Stimulated activated CD4-positive, alpha-beta T cell treated with anti-CD3 and anti-CD28 coated beads, Interleukin-1b, Interleukin-23, amount 100 ng/mL, for 4 hours (primary cell): ENCODE measurements at places on chromosomes 4 and X.
A peak's percentile ranks its signal among the peaks of the same experiment; 100 is the strongest.

GRCh38 chr4:138596896-138597295 is 354.7 kb upstream of the SLC7A11 start:
- no peak for DNase-seq

DNA sequence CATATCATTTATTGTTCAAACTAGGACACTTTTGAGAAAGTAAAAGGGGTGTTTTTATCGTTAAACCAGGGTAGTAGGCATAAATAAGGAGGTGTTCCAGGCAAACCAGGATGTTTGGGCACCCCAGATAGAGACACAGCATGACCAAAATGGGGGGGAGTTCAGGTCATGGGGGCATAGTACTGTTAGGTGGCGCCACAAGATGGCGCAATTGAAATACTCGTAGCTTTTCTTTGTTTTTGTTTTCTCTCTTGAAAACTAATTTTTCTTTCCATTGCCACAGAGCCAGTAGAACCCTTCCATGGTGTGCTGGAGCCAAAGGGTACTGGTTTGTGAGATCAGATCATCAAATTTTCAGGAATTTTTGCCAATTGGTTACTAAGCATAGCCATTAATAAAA is 283.4 kb downstream of the BCOR start:
- DNase-seq, result peak; percentile 27

GRCh38 chr4:182189103-182189878 is 53.9 kb upstream of the TENM3 start:
- DNase-seq, result no peak

DNA sequence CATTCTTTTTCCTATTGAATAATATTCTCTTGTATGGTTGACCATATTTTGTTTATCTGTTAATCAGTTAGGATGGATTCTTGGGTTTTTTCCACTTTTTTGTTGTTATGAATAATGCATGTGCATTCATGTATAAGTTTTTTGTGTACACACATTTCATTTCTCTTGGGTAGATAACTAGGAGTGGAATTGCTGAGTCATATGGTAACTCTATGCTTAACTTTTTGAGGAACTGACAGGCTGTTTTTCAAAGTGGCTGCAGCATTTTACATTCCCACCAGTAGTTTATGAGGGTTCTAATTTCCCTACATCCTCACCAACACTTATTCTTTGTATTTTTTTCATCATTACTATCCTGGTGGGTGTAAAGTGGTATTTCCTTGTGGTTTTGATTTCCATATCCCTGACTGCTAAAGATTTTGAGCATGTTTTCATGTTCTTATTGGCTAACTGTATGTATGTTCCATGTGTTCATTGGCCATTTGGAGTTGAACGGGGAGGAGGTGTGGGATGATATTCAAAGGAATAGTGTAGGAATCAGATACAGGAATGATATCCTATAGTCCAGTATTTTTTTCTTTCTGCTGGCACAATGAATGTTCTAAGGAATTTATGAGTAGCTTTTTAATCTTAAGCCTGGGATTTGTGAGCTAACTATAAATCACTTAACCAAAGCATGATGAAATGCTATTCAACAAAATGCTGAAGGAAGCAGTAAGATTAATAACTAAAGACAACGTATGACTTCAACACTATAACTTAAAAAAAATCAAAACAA is 114.3 kb downstream of the AMELX start:
- no peak for DNase-seq

DNA sequence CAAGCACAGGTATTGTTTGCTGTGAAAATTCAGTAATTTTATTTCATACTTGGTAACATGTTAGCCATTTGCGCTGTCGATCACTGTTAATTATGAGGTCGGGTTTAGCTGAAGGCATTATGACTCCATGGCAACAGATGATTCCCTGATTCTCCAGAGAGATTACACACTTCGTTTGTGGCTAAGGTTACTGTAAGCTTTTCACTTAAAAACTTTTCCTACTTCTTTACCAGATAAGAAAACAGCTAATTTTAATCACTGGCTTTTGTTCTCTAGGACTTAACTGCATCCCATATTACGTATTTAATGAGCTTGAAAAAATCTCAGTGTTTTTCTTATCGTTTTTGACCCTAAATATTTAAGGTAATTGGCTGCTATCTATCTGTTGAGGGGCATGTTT is 2.1 kb downstream of the GSTCD start:
- DNase-seq, result no peak

DNA sequence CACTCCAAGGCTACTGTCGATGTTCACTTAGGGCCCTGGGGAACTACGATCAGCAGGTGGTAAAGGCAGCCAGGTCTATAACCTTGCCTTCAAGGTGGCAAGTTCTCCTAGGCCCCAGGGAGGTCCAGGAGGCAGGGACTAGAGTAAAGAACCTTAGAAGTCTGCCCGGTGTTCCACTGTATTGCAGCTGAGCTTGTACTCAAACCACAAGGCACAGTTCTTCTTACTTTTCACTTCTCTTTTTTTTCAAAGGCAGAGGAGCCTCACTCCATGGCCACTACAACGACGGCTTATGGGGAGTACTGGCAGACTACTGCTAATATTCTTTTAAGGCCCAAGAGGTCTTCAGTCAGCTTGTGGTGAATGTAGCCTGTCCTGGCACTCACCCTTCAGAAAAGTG is 78.8 kb upstream of the GPR174 start:
- no peak for DNase-seq
